ENCODE measurements at places on chromosomes 7 and 10. TPM values are rescaled to one million over a fixed set of nuclear protein-coding genes. Genes with fewer than 3 reads are reported as not detected.

GRCh38 chr10:113933894-113934532 lies 79.6 kb downstream of the NHLRC2 start:
- DNase-seq: no peak

DNA sequence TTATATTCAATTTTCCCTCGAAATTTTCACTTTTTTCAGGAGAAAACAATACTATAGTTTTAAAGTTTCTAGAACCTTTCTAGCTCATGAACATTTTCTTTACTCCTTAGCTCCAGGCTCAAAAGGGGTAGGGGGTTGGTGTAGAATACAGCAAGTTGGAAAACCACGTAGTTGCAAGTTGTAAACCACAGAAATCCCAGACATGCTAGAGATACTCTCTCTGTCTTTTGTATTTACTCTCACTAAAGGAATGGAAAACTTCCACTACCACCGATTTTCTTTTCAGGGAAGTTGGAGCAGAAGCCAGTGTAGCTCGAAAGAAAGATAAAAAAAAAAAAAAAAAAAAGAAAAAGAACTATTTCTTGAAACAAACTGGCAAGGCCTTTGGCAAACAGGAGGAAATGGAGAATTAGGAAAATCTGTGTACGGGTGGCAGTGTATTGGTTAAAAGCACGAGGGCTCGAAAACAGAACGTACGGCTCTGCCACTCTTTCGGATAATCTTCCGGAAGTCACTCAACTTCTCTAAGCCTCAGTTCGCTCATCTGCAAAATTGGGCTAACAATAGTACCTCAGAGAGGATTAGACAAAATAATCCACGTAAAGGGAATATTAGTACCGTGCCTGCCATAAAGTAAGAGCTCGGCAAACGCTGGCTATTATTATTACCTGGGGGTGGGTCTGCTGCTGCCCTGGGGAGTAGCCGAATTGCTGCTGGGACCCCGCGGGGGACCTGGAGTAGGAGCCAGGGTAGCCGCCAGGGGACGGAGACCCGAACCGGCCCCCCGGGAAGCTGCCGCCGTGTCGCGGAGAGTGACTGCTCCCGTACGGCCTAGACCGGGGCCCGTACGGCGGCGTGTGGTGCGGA lies 628 bp downstream of the MPLKIP start:
- DNase-seq: peak; percentile 27

- no peak for DNase-seq
Observed at GRCh38 chr7:98976396-98977185, 98.3 kb downstream of the TRRAP start.

DNA sequence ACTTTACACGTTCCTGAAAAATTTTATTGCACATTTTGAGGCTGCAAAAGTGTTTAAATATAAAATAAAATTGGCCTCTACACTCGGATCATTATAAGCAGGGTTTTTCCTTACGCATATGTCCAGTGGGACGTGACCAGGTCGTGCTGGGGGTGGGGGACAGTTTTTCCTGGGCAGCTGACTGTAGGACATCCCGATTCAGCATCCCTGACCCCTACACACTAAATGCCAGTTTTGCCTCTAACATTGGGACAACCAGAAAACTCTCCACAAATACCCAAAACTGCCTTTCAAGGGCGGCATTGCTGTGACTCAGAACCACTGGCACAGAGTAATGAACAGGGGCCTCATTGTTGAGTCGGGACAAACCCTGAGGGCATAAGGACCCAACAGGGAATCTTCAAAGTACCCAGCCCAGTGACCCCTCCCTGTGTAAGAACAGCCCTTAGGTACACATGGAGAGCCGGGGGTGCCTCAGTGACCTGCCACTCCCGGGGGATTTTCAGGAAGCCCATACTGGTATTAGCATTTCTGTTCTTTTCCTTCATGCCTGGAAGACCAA lies 170.6 kb downstream of the ARHGAP21 start:
- DNase-seq: no peak

DNA sequence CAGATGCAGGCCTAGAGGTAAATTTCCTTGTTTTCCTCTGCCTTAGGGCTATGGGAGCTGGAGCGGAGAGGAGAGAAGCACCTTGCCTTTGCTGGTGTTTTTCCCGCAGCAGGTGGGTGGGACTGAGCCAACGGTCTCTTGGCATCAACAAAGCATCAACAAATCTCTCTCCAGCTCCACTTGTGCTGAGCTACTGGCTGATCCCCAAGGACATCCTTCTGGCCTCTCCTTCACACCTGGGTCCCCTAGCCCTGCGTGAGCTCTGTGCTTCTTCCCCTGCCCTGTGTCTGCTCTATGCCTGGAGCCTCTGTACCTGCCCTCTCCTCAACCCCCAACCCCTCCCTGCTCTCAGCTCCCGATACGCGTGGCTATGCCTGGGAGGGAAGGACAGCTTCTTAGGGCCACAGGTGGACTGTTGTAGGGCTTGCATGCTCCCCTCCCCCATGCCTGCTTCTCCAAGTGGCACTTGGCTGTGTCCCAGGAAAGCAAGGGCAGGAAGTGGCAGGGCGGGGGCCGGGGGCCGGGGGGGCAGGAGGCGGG lies 3.2 kb upstream of the CLDN4 start:
- DNase-seq: peak; percentile 92

Gene SLC18A3
- total RNA-seq: not detected

Gene CACNB2
- total RNA-seq: not detected

Gene NRP1
- 134 TPM for total RNA-seq

Gene NUDT13
- total RNA-seq: 40.4 TPM

Data from A172 (cell line).